ENCODE measurements at places on chromosomes 3 and 15.

GRCh38 chr15:61449186-61449702, 220.1 kb upstream of the RORA start:
- no peak for DNase-seq

- DNase-seq = no peak
Observed at GRCh38 chr3:1216856-1217255, 124.0 kb downstream of the CNTN6 start.

DNA sequence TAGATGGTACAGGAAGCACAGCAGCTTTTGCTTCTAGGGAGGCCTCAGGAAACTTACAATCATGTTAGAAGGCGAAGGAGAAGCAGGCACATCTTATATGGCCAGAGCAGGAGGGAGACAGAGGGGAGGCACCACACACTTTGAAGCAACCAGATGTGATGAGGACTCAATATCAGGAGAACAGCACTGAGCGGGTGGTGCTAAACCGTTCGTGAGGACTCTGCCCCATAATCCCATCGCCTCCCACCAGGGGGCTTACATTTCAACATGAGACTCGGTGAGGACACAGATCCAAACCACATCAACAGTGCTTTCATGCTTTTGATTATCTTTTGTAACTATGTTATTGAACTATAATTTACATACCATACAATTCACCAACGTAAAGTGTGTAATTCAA, 7.6 kb upstream of the TMEM44 start:
- no peak for DNase-seq

GRCh38 chr3:46712191-46713049, 5.2 kb downstream of the PRSS50 start:
- no peak for DNase-seq

DNA sequence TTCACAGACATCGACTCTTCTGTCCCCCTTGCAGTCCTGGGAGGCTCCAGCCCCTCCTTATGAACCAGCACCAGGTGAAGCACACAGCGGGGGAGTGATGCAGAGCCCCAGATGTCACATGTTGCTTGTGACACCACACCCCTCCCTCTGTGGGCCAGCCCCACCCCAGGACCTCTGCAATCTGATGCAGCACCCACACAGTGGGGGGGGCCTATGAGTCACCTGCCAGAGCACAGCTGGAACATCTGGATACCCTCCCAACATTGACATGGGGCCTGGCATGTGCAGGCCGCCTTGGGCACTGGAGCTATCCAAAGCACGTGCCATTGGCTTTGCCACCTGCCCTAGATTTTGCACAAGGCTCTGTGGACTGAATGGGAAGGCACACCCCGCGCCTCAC, 70.5 kb downstream of the FEM1B start:
- no peak for DNase-seq

DNA sequence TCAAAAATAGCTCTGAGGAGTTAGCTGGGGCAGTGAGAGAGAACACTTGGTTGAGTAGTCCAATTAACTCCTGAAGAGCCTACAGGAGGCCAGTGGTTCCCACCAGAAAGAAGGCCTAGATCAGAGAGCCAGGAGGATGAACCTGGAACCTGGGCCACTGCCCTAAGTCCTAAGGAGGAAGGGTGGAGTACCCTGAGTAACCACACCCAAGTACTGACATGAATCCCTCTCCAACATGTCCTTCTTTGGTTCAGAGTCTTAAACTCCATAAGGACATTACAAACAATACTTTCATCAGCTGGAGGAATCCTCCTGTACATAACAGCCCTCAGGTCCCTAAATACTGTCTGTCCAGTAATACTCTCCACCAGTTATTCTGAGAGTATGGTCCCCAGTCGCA, 25.6 kb upstream of the C3orf62 start:
- no peak for DNase-seq

GRCh38 chr15:48089702-48090101, 31.1 kb upstream of the SLC24A5 start:
- no peak for DNase-seq

DNA sequence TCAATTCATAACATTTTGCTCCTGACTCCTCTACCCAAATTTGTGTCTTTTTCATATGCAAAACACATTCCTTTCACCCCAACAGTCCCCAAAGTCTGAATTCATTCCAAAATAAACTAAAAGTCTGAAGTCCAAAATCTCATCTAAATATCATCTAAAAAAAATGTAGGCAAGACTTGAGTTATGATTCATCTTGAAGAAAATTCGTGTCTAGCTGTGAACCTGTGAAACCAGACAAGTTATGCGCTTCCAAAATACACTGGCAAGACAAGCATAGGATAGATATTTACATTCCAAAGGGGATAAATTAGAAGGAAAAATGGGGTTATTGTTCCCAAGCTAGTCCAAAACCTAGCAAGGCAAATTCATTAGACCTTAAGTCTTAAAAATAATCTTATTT, 1302.0 kb upstream of the GBE1 start:
- DNase-seq = no peak

GRCh38 chr15:83012076-83012426, 612 bp upstream of the C15orf40 start:
- DNase-seq = no peak

- no peak for DNase-seq
Observed at GRCh38 chr3:100761211-100761942, 52.1 kb downstream of the TFG start.

GRCh38 chr15:45101749-45102148, 12.2 kb downstream of the DUOX2 start:
- no peak for DNase-seq

DNA sequence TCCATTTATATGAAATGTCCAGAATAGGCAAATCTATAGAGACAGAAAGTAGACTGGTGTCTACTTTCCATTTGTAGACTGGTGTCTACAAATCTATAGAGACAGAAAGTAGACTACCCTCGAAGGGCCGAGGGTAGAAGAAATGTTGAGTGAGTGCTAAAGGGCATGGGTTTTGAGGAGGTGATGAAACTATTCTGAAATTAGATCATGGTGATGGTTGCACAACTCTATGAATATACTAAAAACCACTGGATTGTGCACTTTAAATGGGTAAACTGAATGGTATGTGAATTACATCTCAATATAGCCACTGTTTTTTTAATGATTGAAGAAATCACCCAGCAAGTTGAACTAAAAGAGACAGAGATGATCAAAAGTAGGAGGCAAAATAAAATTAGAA, 27.9 kb downstream of the TP53BP1 start:
- DNase-seq = no peak

DNA sequence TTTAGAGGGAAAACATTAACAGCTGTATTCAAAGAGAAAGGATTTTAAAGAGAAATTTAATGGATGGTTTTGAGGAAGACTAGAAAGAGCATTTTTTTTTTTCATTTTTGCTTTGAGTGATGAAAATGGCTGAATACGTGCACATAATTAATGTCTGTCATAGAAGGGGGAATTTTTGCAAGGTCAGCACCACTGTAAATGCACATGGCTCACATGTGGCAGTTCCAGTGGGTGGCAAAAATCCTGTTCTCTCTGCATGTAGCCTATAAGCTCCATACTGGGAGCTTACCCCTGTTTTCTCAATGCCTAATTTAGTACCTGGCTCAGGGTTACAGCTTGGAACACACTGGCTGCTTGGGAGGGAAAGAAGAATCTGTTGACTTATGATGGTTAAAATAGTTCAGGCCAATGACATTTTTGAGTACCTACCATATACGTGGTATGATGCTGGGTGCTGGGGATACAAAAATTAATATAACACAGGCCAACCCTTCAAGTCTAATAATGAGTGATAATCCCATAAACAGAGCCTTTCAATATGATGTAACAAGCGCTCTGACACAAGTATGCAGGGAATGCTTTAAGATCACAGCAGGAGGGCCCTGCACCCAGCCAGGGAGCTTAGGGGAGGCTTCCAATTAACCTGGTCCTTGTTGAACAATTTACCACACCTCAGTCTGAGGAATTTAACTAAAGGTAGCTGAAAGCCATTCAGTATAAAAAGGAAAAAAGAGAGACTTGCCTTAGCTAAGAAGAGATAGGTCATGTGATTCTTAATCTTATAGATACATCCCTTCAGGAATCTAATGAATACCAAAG, 33.0 kb downstream of the HSPBAP1 start:
- DNase-seq = no peak

DNA sequence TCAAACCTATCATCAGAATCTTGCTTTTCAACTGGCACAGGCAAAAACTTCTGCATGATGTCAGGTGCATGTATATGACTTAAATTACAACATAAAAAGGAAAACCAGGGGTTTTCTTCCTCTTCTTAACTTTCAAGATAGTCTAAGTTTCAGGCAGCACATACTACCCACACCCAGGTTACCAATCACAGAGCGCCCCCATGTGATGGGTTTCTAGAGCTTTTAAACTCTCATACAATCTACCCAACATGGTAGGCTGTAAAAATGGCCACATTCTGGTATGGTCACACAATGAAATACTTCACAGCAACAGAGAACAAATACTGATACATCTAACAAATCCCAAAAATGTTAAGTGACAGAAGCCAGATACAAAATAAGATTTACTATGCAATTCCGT, 7.4 kb downstream of the MESD start:
- DNase-seq = no peak

DNA sequence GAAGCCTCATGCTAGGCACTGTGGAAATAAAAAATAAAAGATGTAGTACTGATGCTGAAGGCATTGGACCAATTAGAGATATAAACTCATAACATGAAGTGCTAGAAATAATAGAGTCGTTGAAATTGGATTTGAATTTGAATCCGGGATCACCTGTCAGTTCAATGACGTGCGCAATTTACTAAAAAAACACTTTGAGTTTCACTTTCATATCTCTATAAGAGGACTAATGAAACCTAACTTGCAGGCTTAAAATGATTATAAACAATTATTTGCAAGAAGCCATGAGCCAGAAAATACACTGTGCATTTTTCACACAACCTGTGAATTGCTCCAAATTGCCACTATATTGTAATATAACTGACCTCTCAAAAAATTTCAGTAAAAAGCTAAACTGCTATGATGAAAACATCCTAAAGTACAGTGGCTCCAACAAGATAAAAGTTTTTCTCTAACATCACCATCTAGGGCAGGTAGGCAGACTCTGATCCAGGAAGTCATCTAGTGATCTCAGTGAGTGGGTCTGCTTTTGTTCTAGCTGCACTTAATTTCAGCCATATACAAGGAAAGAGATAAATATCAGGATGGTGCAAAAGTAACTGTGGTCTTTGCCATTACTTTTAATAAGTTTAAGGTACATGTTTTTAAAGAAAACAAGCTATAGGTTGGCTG, 440.2 kb downstream of the CNTN6 start:
- DNase-seq = no peak

- no peak for DNase-seq
Observed at GRCh38 chr3:118948146-118948545, 86.5 kb downstream of the IGSF11 start.

DNA sequence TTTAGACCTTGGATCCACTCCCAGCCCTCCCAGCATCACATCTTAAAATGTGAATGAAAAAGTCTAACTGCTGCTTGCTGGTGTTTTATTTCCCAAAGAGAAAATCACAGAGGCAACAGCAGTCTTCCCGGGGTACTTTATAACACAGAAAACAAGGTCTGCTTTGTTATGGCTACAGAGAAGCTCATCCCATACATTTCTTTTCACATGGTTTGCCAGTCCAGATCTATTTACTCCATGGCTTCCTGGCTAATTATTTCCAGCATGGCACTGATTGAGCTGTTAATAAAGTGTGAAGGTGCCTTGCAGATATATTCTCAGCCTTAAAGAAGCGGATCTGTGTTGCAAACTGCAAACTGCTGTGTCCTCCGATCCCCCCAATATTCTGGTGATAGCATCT, 466.1 kb upstream of the CFAP20DC start:
- DNase-seq = no peak

GRCh38 chr3:186421946-186422345, 59.9 kb upstream of the DGKG start:
- DNase-seq = no peak

DNA sequence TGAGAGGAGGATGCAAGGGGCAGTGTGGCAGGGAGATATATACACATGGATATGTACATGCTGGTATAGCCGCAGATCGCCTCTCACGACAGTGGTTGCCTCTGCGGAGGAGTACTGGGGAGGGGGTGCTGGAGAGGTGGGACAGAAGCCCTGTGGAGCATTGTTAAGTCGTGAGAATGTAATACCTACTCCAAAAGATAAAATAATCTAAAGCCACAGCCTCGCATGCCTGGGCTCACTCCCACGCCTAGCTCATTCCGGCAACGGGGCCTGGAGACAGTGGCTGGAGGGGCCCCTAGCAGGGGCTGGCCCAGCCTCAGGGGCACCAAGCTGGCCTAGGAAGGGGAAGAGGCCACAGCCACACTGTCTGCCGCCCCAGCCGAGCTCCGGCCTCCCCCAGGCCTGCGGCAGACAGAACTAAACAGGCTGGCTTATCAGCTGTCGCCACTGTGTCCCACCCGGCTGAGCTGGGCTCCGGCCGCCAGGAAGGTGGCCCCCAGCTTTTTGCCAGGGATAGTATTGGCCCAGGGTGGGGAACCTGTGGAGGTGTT, 65.1 kb upstream of the LCTL start:
- DNase-seq = no peak

DNA sequence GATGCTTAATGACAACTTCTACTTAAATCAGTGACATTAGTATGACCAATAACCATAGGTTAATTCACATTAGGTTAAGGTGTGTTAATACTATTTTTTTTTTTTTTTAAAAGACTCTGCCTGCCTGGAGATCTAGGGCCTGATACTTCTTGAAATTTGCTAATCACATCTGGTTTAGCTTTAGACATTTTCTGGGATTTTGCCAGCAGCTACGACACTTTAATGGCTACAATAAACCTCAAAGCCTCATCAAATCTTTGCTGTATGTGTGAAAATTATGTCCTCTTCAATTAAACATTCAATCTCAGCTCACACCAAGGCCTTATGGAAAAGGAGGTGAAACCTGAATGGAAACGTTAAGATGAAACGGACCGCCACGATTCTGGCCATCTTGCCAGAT, 167.9 kb downstream of the GREM1 start:
- DNase-seq = no peak

DNA sequence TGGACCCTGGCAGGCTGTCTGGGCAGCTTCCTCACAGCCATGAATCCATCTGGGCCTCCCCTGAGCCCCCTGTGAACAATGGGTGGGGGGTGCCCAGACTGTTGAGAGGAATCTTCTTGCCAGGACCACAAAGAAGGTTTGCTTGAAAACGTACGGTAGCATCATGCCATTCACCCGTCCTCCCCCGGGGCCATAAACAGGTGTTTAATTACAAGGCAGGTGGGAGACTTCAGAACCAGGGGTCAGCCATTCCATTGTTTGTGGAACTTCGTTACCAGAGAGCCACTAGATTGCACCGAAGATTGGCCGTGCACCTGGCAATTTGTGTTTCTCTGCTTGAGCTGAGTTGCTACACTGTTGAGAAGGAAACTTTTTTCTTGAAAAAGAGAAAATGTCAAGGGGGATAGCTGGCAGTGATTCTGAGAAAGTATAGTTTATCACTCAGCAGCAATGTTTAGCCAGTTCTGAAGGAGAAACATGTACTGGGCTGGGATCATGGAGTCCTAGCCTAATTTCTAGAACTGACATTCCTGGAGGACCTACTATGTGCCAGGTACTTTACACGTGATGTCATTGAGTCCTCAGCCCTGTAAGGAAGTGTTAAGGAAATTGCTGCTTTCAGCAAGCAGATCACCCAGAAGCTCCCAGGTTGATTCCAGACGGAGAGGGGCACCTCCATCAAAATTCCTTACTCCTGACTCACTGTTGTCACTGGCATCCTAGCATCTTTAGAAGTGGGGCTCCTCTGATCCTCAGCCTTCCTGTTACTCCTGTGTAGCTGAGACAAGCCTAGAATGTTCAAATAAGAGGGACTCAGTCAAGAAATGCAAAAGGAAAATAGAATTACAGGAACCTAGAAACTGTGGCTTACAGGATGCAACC, 103.8 kb upstream of the UBE2E1 start:
- DNase-seq = no peak

All from stimulated activated CD4-positive, alpha-beta T cell treated with anti-CD3 and anti-CD28 coated beads, Interleukin-12 subunit alpha, Interleukin-12 subunit beta, amount 100 ng/mL, for 48 hours (primary cell).